ENCODE measurements at places on chromosomes 6 and 20. TPM values are rescaled to one million over a fixed set of nuclear protein-coding genes. Genes with fewer than 3 reads are reported as not detected.

- no peak for DNase-seq
These were observed 85.4 kb upstream of the GPR6 start for GRCh38 chr6:109892451-109893435.

DNA sequence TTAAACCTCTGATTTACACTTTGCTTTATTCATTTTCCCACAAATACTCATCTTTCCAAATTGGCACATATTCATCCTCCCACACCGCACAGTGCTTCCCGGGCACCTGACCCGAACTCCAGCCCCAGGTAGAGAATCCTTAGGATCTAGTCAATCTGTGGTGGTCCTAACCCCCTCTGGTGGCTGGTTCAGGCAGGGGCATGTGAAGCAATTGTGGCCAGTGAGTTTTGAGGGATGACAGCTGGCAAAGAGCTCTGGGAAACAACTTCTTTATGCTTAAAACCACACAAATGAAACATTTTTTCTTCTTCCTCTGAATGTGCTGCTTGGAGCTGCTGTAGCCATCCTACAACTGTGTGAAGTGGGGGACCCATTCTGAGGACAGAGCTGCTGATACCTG lies 54.7 kb downstream of the ELOVL5 start:
- peak; percentile 45 for DNase-seq

DNA sequence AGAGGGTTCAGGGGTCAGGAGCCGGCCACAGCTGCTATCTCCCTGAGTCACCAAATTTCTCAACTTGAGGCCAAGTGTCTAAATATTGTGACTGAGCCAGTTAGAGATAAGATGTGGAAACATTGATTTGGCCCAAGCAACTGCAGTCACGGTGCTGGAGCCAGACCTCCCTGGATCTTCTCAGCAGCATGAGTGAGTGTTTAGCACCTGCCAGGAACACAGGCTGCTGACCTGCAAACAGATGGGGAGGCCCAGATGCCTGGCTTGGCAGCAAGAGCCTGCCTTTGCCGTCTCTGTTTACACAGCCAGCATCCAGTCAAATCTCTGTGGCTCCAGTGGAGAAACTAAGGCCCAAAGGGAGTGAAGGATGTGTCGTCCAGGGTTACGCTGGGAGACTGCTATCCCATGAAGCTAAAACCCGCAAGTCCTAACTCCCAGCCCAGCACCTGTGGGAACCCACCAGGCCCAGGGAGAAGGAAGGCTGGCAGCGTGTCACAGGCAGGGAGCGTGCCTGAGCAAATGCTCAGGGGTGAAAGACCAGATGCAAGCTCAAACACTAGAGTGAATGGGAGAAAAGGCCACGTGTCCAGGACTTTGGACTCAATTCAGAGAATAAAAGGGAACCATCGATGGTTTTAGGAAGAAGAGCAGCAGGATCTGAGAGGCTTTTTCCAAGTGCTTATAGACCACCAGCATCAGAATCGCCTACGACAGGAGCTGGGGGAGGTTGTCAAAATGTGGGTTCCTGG lies 15.9 kb upstream of the PTGIS start:
- DNase-seq: no peak

- DNase-seq: peak; percentile 29
These were observed 19.1 kb upstream of the CHMP4B start for GRCh38 chr20:33791959-33792597.

GRCh38 chr6:170448317-170448716 lies 104.8 kb downstream of the PSMB1 start:
- no peak for DNase-seq

- no peak for DNase-seq
These were observed 32.6 kb downstream of the SF3B5 start for GRCh38 chr6:144062786-144063185.

Gene PSORS1C1
- 0.64 TPM for total RNA-seq

DNA sequence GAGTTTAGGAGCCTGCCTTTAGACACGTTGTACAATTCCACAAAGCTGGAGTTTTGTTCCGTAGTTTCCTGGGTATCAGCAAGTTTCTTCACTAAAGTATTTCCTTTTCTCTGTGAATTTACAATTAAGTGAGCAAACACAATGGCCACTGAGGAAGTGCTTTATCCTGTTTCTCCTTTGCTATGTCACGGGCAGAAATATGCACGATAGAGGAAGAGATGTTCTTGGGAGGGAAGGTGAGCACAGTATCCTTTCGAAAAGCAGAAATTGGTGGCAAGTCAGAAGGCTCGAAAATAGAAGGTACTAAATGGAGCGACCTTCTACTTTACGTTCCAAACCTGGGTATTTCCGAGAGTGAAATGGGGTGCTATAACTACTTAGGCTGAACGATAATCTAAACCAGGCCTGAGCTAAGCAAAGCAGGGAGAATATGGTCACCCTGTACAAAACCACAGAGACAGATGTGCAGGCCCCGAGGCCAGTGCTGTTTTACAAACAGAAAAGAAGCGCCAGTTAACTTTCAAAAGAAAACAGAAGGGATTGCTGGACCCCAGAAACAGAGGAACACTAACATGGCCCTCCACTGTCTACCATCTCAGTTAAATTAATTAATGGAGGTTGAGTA lies 259.6 kb downstream of the TBC1D7 start:
- DNase-seq: no peak

Gene MAP7
- total RNA-seq: 2.1 TPM

DNA sequence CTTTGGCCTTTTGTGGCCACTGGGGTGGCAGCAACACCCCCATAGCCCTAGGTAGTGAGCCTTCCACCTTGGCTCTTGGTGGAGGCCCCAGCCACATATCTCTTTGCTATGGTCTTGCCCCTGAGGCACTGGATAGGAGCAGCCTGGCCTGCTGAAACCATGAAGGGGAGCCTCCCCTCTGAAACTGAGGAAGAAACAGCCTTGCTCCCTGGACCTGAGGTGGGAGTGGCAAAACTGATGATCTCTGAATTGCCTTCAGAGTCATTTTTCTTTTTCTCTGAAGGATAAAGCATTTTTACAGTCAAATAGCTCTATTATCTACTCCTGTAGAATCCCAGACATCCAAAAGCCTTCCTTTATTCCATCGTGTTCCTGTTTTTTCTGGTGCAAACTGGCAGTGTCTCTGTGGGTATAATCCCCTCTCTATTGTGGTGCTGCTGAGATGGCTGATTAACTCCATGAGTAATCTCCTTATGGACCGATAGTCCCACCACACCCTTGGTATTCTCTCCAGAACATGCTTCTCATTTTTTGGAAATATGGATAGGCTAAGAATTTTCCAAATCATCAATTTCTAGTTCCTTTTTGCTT lies 22.0 kb upstream of the PRSS35 start:
- no peak for DNase-seq

- DNase-seq: no peak
These were observed 147.2 kb upstream of the RPS6KA2 start for GRCh38 chr6:166774292-166774691.

DNA sequence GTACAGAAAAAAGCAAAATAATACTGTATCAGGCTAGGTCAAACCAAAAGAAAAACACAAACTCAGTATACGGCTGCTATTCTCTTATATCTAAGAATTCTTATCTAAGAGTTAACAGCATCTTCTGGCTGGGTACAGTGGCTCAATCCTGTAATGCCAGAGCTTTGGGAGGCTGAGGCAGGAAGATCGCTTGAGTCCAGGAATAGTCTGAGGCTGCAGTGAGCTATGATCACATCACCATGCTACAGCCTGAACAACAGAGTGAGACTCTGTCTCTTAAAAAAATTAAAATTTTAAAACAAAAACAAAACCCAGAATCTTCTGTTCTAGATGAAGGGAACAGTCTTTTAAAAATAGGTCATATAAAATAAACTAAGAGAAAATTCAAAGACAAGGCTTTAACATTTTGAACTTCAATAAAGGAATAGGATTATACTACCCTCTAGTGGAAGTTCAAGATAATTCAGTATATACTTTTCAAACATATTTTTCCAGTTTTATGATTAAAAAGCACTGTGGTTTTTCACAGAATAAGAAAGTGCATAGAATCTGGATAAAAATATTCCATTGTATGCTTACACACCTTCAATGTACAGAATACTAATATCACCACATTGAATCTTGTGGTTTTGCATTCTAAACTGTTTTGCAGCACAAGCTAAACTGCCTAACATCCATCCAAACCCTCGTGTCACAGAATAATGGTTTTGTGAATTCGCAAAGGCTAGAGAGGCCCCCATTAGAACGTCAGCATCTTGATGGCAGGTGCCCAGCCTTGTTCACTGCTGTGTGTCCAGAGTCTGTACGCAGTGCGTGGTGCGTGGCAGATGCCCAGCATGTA lies 39.3 kb downstream of the DTNBP1 start:
- peak; percentile 5 for DNase-seq

Gene TBX18
- total RNA-seq: 5.9 TPM

DNA sequence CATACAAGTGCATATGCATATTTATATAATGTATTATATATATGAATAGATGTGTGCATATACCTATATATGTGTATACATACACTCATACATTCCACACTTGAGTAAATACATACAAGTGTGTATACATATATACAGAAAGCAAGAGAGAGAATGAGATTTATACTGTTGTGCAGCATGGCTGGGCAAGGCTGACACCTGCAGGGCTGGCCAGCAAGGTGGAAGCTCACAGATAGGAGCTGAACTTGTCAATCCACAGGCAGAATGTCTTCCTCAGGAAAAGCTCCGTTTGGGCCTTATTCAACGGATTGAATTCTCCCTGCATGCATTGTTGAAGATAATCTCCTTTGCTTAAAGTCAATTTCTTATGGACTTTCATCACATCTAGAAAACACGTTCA lies 256.7 kb downstream of the ZNF217 start:
- no peak for DNase-seq
